ENCODE measurements at places on chromosomes 11 and 22.
A peak's percentile ranks its signal among the peaks of the same experiment; 100 is the strongest.

DNA sequence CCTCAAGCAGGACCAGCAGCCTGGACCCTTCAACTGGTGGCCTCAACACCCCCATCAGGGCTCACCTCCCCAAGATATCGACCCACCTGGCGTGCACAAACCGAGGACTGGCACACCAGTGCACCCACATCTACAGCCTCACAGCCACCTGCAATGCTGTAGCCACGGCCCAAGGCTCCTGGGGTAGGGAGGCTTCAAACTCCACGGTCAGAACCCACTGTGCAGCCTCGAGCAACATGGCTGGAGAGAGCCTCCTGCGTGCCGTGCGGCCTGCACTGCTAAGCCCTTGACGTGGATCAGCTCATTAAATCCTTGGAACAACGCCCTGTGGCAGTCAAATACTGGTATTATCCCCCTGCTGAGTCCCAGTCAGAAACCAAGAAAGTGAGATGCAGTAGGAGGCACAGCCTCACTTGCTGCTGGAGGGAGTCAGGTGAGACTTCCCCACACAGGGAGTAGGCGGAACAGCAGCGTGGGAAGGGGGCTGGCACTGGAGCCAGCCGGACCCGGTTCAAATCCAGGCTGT lies 4.6 kb downstream of the CARD10 start:
- no peak for DNase-seq

- no peak for DNase-seq
Observed at GRCh38 chr11:71255800-71256479, 3.6 kb upstream of the SHANK2 start.

- peak; percentile 37 for DNase-seq
Observed at GRCh38 chr11:31810779-31811647, at the start of gene PAX6. Gene PAX6 (minus strand): TSS chr11:31811322. CDS start chr11:31806411, 4,911 bp downstream.

DNA sequence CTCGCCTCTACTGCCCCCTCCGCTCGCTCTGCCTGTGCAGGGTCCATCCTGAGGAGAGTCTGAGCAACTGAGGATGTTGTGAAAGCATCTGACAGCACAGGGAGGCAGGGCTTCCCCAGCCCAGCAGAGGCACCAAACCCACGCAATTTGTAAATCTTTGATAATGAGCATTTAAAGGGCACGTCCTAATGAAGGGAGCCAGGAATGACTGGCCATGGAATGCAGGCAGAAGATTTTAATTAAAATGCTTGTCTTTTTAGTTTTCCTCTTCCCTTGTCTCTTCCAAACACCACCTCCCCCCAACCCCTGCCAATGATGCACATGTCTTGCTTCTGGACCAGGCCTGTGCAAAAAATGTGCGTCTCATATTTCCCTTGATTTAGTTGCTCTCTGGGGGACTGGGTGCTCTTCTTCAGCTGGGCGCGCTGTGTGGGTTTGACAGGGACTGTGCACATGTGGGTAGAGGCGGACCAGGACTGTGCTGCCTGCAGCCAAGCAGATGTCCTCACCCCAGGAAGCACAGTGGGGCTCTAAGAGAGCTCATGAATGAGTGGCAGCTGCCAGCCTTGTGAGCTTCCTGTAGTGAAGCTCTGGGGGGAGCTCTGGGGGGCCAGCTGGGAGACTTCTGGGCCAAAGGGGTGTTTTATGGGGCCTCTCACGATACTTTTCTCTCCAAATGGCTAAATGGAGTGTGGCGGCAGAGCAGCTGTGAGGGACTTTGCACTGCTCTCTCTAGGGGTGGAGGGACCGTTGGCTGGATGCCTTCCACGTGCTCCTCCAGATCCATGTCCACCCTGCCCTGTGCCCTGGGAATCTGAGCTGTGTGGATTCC lies 273.5 kb downstream of the ST3GAL4 start:
- DNase-seq, result peak; percentile 80

- DNase-seq, result no peak
Observed at GRCh38 chr11:111213256-111213655, 32.3 kb upstream of the POU2AF2 start.

GRCh38 chr11:8754241-8754640 lies 71.6 kb downstream of the RPL27A start:
- no peak for DNase-seq

DNA sequence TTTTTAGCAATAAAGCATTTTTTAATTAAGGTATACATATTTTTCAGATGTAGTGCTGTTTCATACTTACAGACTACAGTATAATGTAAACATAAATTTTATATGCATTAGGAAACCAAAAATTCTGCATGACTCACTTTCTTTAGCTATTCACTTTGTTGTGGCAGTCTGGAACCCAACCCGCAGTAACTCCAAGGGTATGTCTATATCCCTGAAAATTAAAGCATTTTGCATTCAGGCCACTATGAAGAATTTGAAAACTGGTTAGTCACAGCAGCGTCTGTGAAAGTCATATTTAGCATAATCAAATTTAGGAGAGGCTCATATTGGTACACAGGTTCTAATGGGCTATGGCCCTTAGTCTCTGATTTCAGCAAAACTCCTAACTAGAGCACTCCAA lies 46.8 kb downstream of the BBOX1 start:
- no peak for DNase-seq

GRCh38 chr11:3147257-3147619 lies 17.9 kb downstream of the OSBPL5 start:
- no peak for DNase-seq

DNA sequence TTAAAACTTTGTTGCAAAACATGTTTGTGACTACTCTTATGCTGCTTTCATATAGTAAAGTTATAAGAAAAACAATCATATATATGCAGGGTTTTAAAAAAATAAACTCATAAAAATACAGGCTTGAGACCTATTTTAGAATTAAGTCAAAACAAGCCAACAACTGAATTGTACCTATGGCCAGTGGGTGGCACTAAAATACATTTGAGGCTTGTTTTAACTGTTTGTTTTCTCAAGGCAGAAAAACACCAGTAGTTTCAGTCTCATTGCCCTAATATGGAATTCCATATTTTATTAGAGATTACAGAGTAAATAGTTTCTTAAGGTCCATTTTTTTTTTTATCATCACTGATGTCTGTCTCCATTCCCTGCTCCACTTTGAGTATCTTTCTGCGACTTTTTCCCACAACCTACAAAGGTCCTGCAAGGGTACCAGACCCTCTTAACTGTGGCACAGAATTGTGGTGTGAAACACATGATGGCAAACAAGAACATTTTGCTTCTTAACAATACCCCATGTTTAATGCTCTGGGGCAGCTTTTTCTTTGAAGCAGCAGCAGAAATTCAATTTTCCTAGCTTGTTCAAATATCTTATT lies 8.5 kb upstream of the CCDC89 start:
- no peak for DNase-seq

GRCh38 chr11:17230867-17231851 lies 23.4 kb upstream of the PIK3C2A start:
- DNase-seq, result no peak

- peak; percentile 33 for DNase-seq
Observed at GRCh38 chr11:35166369-35167360, 27.7 kb downstream of the CD44 start.

DNA sequence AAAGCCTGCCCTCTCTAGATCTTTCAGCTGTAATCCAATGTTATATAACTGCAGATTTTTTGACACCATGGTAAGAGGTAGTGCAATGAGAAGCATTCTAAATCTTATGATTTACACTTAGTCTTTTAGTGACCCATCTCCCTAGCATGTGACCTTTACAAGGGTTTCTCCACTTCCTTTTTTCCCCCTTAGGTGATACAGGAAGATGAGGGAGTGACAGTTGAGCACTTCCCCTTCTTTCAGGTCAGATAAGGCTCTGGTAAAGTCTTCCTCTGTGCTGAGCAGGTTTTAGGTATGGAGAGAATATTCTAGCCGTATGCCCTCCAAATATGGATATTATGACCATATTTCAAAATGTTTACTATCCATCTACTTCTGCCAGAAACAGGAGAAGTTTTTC lies 753.6 kb downstream of the JRKL start:
- no peak for DNase-seq

- DNase-seq, result peak; percentile 9
Observed at GRCh38 chr11:83051760-83052671, 19.7 kb downstream of the RAB30 start.

GRCh38 chr22:42946546-42947198 lies 68.3 kb downstream of the PACSIN2 start:
- no peak for DNase-seq

DNA sequence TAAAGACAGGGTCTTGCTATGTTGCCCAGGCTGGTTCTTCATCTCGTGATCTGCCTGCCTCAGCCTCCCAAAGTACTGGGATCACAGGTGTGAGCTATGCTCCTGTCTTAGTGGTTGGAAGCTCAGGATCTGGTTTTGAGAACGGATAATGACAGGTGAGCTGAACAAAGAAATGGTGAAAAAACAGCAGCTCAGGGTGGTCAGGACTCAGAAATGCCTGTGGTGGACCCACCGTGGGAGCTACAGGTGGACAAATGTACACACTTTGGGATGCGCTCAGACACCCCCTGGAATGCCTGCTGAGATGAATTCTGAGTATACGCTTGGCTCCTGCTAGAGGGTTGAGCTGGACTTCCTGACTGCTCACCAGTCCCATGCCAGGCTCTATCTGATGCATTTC lies 9.5 kb downstream of the RFPL1 start:
- no peak for DNase-seq

- DNase-seq, result no peak
Observed at GRCh38 chr11:11970556-11970955, 37.9 kb downstream of the DKK3 start.

- no peak for DNase-seq
Observed at GRCh38 chr11:29018631-29019030, 910.4 kb downstream of the METTL15 start.

All from caudate nucleus (tissue), 63 donors.